Suprapubic skin (tissue), 4 donors: ENCODE measurements at places on chromosomes 4 and X. TPM values are rescaled to one million over a fixed set of nuclear protein-coding genes. Genes with fewer than 3 reads are reported as not detected.

The ADRA2C gene
- 5.3 TPM for total RNA-seq

The CFI gene
- not detected for total RNA-seq

The RIPPLY1 gene
- not detected for total RNA-seq

The IL15 gene
- 1.2 TPM for total RNA-seq

The TSC22D3 gene
- 734 TPM for total RNA-seq

The ZNF330 gene
- total RNA-seq: 14.3 TPM

The PCDH10 gene
- 0.76 TPM for total RNA-seq

The STIM2 gene
- total RNA-seq: 26.9 TPM

The ZNF718 gene
- 7.0 TPM for total RNA-seq
